ENCODE measurements at places on chromosomes 16 and 17.

DNA sequence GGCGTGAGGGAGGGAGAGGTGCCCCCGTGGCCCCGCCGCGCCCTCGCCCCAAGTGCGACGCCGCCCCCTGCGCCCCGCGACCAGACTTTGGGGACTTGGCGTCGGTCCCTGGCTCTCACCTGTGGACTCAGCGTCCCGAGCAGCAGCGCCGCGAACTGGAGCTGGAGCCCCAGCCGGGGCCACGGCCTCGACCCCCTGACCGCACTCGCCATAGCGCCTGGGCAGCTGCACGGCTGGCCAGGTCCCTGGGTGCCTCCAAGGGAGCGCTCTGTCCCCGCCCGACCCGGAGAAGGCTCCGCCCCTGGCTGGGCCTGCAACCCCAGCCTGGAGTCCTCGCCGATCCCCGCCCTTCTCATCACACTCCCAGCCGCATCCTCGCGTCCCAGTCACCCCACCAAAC lies at the start of gene ERN2:
ERN2 (minus strand) TSS at position 247 of the 400 bp plus-strand sequence; CDS start at position 212, 35 bp downstream.
- DNase-seq: no peak

- DNase-seq: no peak
Measured at GRCh38 chr17:14950686-14951085, 314.4 kb downstream of the PMP22 start.

GRCh38 chr16:3182608-3183444 lies 5.2 kb upstream of the OR1F1 start:
- peak; percentile 78 for DNase-seq

- no peak for DNase-seq
Measured at GRCh38 chr16:20822521-20823325, 16.4 kb downstream of the REXO5 start.

- peak; percentile 68 for DNase-seq
Measured at GRCh38 chr17:15999974-16000827, 577 bp downstream of the TTC19 start.

- no peak for DNase-seq
Measured at GRCh38 chr17:42167807-42168206, 13.0 kb upstream of the RAB5C start.

GRCh38 chr16:67657751-67658518 lies 2.1 kb downstream of the ACD start:
- DNase-seq: no peak

DNA sequence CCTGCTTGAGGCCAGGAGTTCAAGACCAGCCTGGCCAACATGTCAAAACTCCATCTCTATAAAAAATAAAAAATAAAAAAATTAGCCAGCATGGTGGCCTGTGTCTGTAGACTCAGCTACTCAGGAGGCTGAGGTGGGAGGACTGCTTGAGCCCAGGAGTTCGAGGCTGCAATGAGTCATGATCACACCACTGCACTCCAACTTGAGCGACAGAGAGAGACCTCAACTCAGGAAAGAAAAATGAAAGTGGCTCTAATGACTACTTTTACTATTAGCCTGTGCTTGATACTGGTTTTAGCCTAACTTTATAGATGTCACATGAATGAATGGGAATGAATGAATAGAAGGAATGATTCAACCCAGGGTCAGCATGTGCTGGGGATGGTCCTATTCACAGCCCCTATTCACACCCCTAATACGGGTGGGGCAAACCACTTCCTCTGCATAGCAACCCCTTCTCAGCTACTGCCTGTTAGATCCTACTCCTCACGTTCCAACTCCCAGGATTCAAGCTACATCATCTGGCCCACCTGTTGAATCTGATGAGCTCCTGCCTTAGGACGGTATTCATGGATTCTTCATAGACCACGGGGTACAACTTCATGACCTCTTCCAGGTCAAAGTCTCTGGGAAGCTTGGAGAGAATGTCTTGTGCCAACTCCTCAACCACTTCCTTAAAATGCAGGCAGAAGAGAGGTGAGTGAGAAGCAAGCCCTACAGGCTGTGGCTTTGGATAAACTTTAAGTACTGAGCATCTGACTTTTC lies 40.5 kb downstream of the LYRM1 start:
- no peak for DNase-seq

GRCh38 chr16:7992616-7993015 lies 597.7 kb downstream of the TMEM114 start:
- DNase-seq: no peak

DNA sequence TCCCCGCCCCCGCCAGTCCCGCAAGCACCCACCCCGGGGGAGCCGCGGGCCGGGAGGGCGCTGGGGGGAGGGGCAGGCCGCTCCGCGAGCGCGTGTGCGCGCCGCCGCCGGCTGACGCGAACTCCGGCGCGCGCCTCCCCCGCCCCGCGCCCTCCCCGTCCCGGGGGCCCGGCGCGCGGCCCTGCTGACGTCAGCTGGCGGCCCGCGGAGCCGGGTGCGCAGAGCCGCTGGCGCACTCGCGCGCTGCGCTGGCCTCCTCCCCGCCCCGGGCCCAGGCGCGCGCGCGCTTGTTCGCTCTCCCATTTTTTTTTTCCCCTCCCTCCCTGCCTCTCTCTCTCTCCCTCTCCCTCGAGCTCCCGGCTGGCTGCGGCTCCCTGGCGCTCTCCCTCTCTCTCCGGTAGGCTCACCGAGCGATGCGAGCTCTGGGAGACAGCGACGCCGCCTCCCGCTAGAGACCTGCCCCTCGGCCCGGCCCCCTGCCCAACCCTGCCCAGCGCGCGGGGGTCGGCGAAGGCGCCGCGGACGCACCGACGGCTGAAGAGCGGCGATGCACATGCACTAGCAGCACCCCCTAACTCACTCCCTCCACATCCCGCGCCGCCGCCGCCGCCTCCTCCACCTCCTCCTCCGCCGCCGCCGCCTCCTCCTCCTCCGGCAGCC lies at the start of gene GNAO1:
GNAO1 (plus strand) TSS at position 334 of the 660 bp plus-strand sequence. CDS start 747 bp downstream, outside the sequence.
- peak; percentile 38 for DNase-seq

GRCh38 chr17:19670908-19671307 lies 22.4 kb downstream of the ALDH3A2 start:
- DNase-seq: no peak

- no peak for DNase-seq
Measured at GRCh38 chr17:50192618-50193291, 8.7 kb downstream of the COL1A1 start.

GRCh38 chr16:51154271-51155171 lies 3.5 kb upstream of the SALL1 start:
- no peak for DNase-seq

GRCh38 chr17:14355556-14355955 lies 54.7 kb downstream of the HS3ST3B1 start:
- DNase-seq: no peak

DNA sequence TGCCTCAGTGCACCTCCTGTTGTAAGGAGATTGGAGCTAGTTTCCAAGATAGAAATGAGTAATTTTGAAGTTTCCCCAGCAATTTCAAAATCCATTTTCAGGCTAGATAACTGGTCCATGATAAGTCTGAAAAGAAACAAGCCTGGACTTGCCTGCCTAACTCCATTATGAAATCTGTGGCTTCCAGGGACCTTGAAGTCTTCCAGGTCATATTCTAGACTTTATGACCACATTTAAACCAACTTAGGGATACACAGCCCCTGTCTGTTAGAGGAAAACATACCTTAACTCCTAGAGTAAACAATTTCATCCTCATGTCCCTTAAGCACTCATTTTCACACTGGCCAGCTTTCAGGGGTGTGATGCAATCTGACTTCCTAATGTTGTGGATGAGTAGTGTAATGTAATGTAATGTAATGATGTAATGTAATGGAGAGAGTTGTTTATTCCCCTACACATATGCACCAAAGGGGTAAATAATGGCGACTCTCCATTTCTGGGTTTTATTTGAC lies 96.7 kb upstream of the FAM20A start:
- no peak for DNase-seq

DNA sequence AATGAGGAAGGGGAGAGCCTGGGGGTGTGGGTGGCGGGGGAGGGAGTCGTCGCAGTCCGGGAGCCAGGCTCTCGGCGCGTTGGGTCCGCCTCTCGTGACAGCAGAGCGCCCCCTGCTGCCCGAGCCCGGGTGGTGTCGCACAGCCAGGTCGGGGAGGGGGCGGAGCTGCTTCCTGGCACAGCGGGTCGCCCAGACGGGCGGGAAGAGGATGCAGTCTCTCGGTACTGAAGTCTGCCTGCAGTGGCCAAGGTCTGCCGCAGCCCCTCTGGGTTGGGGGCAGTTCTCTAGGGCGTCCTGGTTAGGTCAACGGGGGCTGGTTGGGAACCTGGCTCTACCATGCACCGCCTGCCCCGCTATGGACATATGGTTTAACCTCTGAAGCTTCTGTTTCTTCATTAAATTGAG lies 38.2 kb upstream of the CCDC182 start:
- peak; percentile 66 for DNase-seq

- no peak for DNase-seq
Measured at GRCh38 chr17:79269620-79270019, 195.0 kb downstream of the ENGASE start.

DNA sequence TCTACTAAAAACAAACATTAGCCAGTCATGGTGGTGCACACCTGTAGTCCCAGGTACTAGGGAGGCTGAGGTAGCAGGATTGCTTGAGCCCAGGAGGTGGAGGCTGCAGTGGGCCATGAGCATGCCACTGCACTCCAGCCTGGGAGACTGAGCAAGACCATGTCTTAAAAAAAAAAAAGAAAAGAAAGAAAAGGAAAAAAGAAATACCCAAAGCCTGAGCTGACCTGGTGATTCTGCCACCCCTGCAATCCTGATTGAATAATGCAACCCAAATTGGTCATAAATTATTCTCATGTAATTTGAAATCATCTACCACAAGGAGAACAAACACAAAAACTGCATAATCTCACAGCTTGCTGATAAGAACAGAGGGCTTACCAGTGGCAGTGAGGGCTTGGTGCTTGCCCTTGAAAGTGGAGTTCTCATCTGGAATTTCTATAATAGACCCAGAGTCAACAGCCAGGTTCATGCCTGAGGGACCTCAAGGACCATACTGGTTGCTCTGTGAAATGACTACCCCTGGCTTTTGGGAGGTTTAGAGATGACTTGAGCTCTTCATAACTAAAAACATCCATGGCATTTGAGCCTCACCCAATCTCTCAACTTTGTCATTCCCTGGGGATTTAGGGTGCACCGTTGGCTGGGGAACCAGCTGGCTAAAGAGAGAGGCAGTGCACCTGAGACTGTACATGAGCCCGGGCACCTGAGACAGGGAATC lies 35.4 kb upstream of the TMC5 start:
- no peak for DNase-seq

GRCh38 chr17:80980397-80981061 lies 11.1 kb upstream of the CHMP6 start:
- no peak for DNase-seq

- no peak for DNase-seq
Measured at GRCh38 chr16:51139568-51139967, 11.5 kb downstream of the SALL1 start.

DNA sequence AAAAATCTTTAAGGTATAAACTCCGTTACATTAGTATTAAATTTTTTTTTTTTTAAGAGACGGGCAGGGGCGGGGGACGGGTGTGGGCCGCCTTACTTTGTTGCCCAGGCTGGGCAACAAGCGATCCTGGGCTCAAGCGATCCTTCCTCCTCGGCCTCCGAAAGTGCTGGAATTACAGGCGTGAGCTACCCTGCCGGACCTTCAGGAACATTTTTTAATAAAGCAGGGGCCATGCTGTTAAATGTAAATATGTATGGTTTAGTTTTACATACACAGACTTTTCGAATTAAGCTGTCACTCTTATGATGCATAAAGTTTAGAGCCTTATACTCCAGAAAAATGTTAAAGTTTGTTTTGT lies 2.4 kb downstream of the PPM1D start:
- DNase-seq: no peak

- DNase-seq: no peak
Measured at GRCh38 chr17:76654408-76654807, 10.9 kb upstream of the ST6GALNAC1 start.

DNA sequence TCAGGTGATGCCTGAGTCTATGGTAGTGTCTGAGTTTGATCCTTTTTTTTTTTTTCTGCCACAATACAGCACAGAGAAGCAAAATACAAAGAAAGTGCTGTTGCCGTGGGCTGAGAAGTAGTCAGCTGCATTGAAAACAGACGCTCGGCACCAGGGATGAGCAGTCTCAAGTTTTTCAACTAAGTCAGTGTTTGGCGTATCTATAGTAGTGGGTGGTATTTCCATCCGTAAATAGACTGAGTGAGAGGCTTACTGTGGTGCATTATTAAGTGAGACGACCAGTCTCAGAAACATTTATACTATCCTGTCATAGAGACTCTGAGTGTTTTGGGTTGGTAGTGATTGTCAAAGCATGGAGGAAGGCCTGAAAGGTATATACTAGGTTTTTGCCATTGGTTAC lies 221.3 kb downstream of the SNX29 start:
- no peak for DNase-seq

- no peak for DNase-seq
Measured at GRCh38 chr17:10126616-10127501, 71.5 kb downstream of the GAS7 start.

DNA sequence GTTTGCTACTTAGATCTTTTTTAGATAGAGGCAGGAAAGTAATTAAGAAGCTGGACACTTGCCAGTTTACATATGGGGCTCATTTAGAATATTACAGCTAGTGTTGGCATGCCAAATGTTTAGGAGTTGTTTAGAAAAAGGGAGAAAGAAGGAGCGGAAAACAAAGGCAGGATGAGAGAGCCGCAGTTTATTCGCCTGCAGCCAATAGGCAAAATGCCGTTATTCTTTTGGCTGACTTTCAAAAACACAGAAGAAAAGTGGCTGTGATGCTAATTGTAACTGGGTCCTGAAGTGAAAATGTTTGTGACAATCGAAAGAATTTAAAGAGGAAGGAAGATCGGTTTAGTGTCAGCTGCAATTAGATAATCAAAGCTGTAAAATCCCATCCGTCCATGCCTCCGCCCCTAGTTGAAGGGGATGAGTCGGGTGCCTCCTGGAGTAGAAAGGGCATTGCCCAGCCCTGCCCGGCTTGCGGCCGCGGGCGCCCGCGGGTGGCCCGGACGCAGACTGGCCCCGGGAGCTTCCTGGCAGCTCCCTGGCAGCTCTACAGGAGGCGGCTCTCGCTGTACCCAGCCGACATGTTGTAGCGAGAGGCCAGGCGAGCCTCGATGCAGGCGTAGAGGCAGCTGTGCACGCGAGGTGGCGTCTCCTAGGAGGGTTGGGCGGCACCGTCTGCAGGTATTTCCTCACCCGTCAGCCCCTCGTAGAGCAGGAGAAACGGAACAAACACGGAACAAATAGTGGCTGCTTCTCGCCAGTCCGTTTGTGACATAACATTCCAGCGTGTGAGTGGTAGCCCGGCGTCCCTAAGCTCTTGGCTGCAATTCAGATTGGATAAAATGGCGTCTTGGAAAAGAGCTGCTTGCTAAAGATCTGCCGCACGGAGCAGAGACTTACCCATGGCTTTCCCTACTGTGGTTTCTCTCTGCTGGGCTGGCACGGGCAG lies 82.2 kb downstream of the TNRC6C start:
- no peak for DNase-seq

DNA sequence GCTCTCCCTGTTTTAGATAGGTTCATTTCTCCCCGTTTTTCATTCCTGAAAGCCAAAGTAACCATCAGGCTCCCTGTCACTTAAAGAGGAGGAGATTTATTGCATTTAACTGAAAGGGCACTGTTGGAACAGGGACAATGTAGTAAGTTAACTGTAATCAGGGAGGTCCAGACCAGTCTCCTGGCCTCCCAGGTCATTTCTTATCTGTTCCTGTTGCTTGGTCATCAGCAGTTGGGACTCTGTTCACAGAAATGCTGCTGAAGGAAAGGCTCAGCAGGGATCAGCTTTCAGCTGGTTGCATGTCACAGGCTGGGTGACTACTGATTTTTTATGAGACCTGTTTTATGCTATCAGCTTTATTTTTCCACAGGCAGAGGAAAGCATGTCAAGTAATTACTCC lies 622.6 kb upstream of the GOT2 start:
- no peak for DNase-seq

GRCh38 chr17:46768540-46768870 lies 50.0 kb downstream of the WNT3 start:
- DNase-seq: no peak

GRCh38 chr17:48610282-48611211 lies at the start of gene HOXB7:
Gene HOXB7, minus strand, starts transcription at chr17:48611017. Its CDS starts 99 bp downstream, at chr17:48610918.
- peak; percentile 73 for DNase-seq
